Hair follicle dermal papilla cell (primary cell): ENCODE measurements at places on chromosomes 7 and 10. TPM values are rescaled to one million over a fixed set of nuclear protein-coding genes. Genes with fewer than 3 reads are reported as not detected.

SH2D4B gene
- total RNA-seq = not detected in 2 replicates

NCF1 gene
- total RNA-seq = not detected in 2 replicates

ODAD2 gene
- 0.49 and 1.1 TPM in 2 replicates for total RNA-seq

INHBA gene
- 67.7 and 78.7 TPM in 2 replicates for total RNA-seq

GFRA1 gene
- total RNA-seq = 26.1 and 31.3 TPM in 2 replicates

CALCR gene
- total RNA-seq = not detected in 2 replicates

FANK1 gene
- total RNA-seq = 1.5 and 2.1 TPM in 2 replicates

MEPCE gene
- 34.1 and 34.2 TPM in 2 replicates for total RNA-seq

PDE1C gene
- 63.1 and 68.4 TPM in 2 replicates for total RNA-seq

BLNK gene
- total RNA-seq = not detected in 2 replicates

PALD1 gene
- total RNA-seq = 0.12 and 0.16 TPM in 2 replicates

HOXA9 gene
- 0.36 TPM in 1 of 2 replicates, not detected in the other for total RNA-seq

GJD4 gene
- 0.16 TPM in 1 of 2 replicates, not detected in the other for total RNA-seq

LOXL4 gene
- total RNA-seq = 93.3 and 135 TPM in 2 replicates

A1CF gene
- not detected in 2 replicates for total RNA-seq

ELN gene
- 36.6 and 38.0 TPM in 2 replicates for total RNA-seq

MYH16 gene
- total RNA-seq = not detected in 2 replicates

FIS1 gene
- total RNA-seq = 88.1 and 118 TPM in 2 replicates

GOLGA7B gene
- under 0.01 TPM in 2 replicates for total RNA-seq

HECW1 gene
- total RNA-seq = 2.3 and 3.4 TPM in 2 replicates

LRRC18 gene
- total RNA-seq = not detected in 2 replicates

TUBB8 gene
- total RNA-seq = not detected in 2 replicates

ACSL5 gene
- 5.1 and 9.6 TPM in 2 replicates for total RNA-seq

INSYN2A gene
- 0.16 and 0.24 TPM in 2 replicates for total RNA-seq

CASP7 gene
- 27.4 and 31.6 TPM in 2 replicates for total RNA-seq

GARS1 gene
- 275 and 344 TPM in 2 replicates for total RNA-seq

CD36 gene
- total RNA-seq = 7.5 and 8.9 TPM in 2 replicates
